Effector memory CD4-positive, alpha-beta T cell (primary cell): ENCODE measurements at places on chromosomes 13 and 19.

DNA sequence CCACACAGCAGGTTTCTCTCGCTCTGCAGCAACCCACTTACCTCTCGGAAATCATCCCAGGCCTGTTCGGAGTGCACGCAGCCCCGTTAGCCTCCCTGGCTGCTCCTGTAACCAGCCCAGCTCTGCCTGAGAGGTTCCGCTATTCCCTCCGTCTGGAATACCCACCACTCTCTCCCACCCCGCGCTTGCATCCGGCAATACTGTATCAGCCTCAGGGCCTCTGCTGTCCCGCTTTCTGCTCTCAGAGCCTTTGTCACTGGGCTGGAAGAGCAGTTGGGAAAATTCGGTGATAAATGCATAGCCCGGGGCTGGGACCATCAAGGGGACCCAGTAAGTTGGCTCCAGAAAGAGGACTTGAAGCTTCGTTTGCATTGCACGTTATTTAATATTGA lies 759 bp upstream of the TLE6 start:
- DNase-seq: no peak

- DNase-seq: no peak
These were observed 30.4 kb downstream of the KLF5 start for GRCh38 chr13:73089213-73089612.

DNA sequence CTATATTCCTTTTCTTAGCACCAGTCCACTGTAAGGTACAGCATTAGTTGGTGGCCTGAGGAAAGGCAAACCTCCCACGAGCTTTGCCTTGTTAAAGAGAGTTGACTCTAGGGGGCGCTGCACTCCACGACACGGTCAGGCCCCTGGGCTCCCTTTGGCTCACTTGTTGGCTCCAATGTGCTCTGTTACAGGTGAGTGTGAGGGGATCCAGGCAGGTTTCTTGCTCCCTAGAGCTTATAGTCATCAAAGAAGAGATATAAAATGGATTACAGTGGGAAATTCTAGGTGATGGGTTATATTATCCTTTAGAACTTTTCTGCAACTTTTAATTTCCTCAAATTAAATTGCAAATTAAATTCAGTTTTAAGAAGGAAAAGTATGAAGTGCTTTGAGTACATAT lies 3.7 kb downstream of the WDR87 start:
- peak; percentile 67 for DNase-seq

- no peak for DNase-seq
These were observed 1828.8 kb downstream of the PCDH9 start for GRCh38 chr13:65401315-65401714.

DNA sequence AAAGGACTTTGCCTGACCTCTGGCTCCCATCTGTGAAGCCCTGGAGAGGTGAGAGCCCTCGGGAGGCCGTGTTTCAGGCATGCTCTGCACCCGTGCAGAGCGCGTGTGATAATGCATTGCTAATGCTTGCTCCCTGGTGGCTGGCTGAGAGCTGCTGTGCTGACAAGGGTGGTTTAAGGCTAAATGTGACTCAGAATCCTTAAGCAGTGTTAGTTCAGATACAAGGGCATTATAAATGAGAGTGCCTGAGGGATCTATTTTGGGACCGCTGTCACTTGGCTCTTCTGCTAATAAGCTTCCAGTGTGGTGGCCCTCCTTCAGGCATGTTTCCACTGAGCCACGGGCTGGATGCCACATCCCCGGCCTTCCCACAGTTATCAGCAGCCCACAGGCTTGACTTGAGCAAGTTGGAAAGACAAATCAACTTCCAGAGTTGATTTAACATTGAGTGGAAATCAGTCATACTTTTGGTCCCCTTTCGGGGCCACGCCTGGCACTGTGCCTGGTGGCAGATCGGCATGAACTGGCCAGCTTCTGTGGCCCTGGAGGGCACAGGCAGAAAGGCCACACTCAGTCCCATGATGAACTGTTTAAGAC lies 17.0 kb downstream of the ALOX5AP start:
- no peak for DNase-seq

DNA sequence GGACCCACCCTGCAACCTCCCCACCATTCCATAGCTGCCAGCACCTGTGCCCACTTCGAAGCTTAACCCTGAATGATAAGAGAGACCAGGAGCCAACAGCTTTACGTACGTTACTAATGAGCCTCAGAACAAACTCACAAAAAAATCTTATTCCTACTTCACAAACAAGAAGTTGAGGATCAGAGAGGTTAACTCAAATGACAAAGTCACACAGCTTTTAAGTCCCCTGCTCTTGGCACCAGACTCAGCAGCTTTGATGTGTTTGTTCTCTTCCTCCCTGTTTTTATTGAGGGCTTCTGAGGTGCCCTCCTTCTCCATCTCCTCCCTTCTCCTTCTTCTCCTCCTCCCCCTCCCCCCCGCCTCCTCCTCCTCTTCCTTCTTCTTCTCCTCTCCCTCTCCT lies 115.4 kb downstream of the ZDHHC20 start:
- DNase-seq: no peak

DNA sequence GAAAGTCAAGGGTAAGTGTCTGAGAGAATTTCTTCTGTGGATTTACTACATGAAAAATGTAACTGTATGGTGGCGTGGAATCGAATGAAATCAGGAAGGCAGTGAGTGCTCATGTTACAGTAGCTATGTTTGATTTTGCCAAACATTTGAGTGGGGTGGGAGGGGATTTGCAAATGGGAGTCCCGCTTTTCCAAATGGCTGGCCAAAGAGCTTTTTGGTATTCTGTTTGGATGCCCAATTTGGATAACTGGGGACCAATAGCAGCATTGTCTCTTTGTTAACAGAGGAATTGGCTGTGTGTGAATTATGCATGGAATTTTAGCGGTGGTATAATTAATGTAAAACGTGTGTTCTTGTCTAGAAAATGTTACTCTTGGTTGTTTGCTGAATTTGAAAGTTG lies 17.8 kb downstream of the HNRNPM start:
- DNase-seq: no peak

GRCh38 chr13:30892966-30893365 lies 13.1 kb upstream of the MEDAG start:
- no peak for DNase-seq

DNA sequence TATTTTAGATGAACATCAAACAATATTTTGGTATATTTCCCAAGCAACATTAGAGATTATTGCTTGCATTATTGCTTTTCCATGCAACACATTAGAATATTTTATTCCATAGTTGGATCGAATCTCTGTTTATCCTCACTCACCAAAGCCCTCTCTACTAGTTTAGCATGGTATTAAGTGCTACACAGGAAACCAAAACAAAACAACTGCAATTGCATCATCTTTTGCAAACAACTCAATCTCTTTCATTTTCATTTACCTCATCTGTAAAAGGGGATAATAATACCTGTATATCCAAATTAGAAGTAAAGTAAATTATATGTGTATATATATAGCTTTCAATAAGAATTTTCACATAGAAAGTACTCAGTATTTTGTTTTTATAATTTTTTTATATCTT lies 147.8 kb upstream of the PCDH9 start:
- no peak for DNase-seq

DNA sequence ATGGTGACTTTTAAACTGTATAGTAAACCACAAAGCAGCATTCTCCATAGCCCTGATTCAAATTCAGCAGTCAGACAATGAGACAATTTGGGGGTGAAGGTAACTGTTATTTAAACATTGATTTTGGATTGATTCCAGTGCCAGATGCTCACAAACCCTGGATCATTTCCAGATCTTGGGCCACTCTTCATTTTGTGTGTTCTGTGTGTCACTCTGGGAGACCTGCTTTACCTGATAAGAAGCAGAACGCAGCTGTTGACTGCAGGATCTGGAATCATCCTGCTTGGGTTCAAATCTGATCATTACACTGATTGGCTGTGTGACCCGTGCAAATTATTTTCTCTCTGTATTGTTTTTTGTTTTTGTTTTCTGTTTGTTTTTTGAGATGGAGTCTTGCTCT lies 4.0 kb upstream of the PCDH8 start:
- DNase-seq: no peak

DNA sequence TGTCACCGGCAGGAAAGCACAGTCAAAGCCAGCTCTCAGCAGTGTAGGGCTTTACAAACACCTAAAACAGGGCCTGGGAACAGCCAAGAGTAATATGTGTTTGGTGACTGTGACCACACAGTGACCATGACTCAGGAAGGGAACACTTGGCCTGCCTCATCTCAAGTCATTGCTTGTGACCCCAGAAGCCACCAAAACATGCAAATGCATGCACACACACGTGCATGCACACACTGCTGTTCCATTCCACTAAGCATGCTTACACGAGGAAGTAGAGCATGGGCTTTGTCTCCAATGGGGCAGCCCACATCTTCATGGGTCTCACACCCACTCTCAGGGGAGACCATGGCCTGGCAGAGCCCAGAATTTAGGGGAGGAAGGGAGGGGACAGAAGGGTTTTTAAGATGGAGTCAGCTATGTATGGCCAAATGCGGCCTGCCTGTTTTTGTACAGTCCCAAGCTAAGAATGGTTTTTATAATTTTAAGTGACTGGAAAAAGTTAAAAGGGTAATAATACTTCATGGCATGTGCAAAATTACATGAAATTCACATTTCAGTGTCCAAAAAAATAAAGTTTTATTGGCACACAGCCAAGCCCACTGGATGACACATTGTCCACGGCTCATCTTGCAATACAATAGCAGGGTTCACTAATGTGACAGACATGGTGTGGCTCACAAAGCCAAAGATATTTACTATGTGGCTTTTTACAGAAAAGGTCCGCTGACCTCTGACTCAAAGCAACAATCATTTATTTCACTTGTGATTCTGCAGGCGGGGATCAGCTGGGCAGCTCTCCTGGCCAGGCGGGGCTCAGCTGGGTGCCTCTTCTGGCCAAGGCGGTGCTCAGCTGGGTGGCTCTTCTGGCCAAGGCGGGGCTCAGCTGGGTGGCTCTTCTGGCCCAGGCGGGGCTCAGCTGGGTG lies 17.3 kb downstream of the ZFR2 start:
- no peak for DNase-seq

GRCh38 chr13:35736876-35737275 lies 260.4 kb upstream of the MAB21L1 start:
- no peak for DNase-seq

DNA sequence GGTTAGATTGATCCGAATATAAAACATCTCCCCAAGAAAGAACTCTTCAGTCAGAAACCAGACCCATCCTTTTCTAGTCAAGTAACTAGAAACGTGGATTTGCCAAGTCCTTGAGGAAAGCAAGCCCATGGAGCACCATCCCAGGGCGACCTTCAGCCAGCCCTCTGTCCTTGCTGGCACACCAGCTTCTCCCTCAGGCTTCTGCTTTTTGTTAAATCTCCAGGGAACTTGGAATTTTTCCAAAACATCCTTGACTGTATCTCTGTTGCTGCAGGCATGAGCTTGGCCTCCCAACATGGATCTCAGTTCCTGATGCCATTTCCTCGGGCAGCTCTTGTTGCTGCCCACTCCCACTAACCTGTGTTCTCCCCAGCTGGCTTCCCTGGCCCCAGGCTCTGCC lies 27.1 kb upstream of the C1QTNF9 start:
- DNase-seq: no peak

GRCh38 chr19:41327076-41327575 lies 17.2 kb downstream of the CCDC97 start:
- no peak for DNase-seq

GRCh38 chr19:37899966-37900365 lies 6.4 kb downstream of the WDR87 start:
- no peak for DNase-seq
